ENCODE measurements at places on chromosomes 11 and 22. TPM values are rescaled to one million over a fixed set of nuclear protein-coding genes. Genes with fewer than 3 reads are reported as not detected.

Gene GSTT2
- total RNA-seq, result not detected

GRCh38 chr11:64318766-64319761, 1.1 kb downstream of the PRDX5 start:
- no peak for DNase-seq

- DNase-seq, result no peak
These were observed 174.4 kb downstream of the MAML2 start for GRCh38 chr11:96168623-96169022.

GRCh38 chr11:58254936-58255335, 13.1 kb downstream of the OR10W1 start:
- no peak for DNase-seq

DNA sequence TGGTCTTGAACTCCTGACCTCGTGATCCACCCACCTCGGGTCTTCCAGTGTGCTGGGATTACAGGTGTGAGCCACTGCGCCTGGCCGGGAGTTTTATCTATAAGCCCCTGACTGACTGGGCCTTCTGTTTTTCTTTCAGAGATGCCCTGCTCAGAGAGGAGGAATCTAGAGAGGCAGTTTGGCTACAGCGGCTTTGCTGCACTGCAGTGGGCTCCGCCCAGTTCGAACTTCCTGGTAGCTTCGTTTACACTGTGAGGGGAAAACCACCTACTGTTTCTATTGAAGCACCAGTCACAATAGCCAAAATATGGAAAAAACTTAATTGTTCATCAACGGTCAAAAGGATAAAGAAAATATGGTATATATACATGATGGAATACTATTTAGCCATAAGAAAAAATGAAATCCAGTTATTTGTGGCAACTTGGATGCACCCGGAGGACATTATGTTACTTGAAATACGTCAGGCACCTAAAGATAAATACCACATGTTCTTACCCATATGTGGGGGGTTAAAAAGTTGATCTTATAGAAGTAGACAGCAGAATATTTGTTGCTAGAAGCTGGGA, 31.9 kb upstream of the FAM181B start:
- DNase-seq, result no peak

Gene SCARF2
- 1.7 TPM for total RNA-seq

Measured in occipital lobe (tissue), 3 donors.